ENCODE measurements at places on chromosomes 4 and X.

DNA sequence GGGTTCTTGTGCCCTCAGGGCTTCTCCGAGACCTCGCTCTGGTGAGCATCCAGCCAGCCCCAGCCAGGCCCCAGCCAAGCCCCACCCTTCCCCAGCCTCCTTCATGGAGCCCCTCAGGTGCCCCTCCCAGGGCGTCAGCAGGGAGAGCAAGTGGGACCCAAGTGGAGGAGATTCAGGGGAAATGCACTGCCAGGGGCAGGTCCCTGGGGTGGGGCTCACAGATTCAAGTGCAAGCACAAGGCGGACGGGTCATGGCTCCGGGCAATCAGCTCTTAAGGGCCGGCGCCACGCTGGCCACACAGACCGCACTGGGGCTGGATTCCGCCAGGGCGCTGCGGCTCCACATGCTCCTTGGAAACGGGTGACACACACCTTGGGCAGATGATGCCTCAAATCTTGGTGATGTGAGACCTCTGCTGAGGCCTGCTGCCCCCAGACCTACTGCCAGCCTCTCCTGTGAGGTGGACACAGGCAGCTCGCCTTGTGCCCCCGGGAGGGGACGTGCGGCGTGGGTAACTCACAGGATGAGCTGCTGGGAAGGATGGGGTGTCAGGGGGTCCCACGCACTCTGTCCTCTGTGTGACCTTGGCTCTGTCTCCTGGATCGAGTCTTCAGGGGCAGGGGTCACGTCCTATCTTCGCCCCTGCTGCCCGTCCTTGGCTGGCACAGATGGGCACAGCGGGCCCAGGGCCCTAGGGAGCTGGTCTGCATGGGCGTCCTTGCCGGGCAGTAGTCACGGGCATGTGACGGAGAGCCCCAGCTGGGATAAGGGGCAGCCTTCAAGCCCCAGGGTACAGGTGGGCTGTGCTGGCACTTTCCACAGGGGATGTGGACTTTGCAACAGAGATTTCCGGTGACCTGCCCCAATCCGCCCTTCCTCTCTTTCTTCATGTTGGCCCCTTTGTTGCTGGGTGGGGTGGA is 17.1 kb downstream of the NAT8L start:
- no peak for DNase-seq

GRCh38 chr4:40199999-40200874 is 3.4 kb downstream of the RHOH start:
- no peak for DNase-seq

DNA sequence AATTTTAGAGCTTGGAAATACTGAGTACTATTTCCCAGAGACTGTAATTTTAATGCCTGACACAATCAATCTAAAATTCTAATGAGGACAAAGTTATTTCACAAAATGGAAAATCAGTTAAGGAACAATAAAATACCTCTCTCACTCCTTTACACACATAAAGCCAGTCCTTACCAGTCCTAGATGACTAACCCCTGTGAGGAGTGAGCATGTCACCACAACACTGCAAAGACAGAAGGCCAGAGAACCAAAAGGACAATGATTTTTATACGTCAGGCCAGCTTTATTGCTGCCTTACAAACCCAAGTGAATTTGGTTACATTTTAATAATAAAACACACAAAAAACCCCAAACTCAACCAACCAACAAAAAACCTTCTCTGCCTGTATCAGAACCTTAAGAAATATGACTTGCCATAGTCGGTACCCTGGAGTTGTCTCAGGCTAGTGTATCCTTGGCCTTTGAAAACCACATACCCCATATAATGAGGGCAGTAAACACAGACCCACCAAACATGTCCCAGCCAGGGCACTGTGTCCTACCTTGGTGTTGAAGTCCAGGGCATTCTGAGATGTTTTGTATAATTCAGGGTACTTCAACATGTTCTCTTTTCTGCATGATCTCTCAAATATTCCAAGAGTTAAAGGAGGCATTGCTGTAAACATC is 57.6 kb downstream of the SHISA3 start:
- no peak for DNase-seq

DNA sequence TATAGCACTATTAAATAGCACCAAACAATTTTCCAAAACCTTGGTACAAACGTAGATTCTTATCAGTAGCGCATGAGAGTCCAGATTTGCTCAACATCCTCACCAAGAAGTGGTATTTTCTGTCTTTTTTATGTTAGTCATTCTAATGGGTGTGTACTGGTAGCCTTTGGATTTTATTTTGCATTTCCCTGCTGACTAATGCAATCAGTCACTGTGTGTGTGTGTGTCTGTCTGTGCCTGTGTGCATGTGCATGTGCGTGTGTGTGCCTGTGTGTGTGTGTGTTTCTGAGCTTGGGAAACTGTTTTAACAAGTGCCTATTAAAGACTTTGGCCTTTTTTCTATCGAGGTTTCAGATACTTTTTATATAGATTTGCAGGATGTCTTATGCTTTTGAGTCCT is 82.2 kb upstream of the MAGEA10 start:
- DNase-seq, result no peak

DNA sequence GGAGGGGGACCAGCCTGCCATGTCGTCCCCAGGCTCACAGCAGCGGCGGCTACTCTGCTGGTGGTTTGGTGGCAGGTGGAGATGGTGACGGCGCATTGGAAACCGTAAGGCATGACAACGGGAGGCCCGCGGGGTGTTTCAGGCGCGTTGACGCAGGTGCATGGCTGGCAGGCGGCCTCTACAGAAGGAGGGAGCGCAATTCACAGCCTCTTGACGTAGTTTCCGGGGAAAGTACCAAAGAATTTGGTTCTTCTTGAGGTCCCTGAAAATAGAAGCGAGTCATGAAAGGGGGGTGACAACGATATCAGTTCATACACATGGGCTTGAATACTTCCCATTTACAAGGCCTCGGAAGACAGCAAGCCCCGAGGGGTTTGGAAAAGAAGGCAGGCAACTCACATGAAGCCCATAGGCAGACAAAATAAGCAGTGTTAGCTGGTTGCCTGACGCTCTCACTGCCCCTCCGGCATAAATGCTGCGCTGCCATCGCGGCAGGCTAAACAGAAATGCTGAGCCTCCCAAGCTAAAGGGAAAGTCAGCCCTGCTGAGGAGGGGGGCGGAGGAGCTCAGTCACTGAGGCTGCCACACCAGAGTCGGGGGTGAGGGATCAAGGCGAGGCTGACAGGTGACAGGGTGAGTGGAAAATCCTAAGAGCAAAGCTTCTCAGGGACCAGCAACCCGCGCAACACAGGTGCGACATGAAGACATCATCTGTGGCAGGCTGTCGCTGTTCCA is 52.3 kb upstream of the PDLIM3 start:
- DNase-seq, result no peak

GRCh38 chr4:37043342-37043741 is 201.2 kb upstream of the NWD2 start:
- no peak for DNase-seq

GRCh38 chr4:6504900-6505496 is 32.6 kb upstream of the PPP2R2C start:
- DNase-seq, result no peak

- no peak for DNase-seq
Measured at GRCh38 chrX:154795016-154795415, 10.3 kb downstream of the MPP1 start.

GRCh38 chr4:54497947-54498346 is 159.8 kb upstream of the KIT start:
- no peak for DNase-seq

DNA sequence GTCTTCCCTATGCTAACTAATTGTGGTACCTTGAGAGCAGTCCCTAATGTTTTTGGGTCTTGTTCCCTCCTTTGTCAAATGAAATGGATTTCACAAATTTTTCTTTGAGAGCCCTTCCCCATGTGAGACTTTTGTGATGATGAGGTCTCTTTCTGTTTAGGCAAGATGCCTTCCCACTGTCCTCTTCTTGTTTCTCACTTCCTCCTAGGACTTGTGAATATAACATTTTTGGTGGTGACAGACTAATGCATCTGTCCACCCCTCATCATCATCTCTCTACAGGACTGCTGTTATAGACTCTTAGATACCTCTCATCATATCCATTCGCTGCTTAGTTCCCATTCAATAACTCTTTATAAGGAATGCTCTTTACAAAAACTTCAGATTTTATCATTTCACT is 8.7 kb upstream of the ANK2 start:
- no peak for DNase-seq

DNA sequence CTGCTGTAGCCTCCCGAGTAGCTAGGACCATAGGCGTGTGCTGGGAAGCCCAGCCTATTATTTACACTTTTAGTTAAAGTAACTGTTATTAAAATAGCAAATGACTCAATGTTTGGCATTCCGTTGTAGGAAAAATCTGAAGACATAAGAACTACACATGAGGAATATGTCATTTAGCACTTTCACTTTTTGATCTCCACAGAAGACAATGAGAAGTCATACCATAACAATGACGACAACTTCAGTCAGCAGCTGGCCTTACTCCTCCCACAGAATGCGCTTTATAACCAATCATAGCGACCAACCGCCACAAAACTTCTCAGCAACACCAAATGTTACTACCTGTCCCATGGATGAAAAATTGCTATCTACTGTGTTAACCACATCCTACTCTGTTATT is 6.7 kb downstream of the GPR34 start:
- no peak for DNase-seq

GRCh38 chr4:52915730-52916300 is 53.7 kb downstream of the RASL11B start:
- DNase-seq, result no peak
